ENCODE measurements at places on chromosomes 13 and 19.

DNA sequence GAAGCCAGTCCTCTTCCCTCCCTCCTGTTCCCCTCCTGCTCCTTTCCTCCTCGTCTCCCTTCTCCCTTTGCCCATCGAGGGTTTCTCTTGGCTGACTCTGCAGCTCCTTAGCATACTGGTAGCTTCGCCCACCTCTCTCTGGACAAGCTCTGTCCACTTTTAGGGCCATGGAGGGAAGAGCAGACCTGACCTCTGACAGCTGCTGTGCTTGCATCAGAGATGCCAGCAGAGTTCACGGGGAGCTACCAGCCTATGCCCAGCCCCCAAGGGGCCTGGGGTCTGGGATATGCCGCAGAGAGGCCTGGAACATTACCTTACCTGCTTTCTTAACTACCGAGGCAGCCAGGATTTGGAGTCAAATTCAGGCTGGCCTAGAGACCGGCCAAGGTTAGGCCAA lies 19.7 kb downstream of the LYL1 start:
- DNase-seq: no peak

GRCh38 chr19:33201886-33202545 lies 7.9 kb downstream of the LRP3 start:
- DNase-seq: no peak

DNA sequence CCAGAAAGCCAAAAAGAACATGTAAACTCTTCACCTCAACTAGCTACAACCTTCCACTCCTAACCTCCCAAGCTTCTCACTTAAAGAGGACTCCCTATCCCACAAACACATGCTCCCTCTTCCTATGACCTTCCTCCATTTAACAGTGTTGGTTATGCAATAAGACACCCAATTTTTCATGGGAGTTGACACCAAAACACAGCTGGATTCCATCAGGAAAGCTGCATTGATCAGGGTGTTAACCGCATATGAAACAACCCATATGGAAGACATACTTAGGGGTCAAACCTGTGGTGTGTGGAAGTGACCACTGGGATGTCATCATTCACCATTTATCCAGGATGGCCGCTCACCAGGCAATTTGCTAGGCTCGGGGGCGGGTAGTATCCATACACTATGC lies 21.9 kb downstream of the ZNF473 start:
- no peak for DNase-seq

GRCh38 chr13:71320452-71320851 lies 546.6 kb downstream of the DACH1 start:
- peak; percentile 67 for DNase-seq

DNA sequence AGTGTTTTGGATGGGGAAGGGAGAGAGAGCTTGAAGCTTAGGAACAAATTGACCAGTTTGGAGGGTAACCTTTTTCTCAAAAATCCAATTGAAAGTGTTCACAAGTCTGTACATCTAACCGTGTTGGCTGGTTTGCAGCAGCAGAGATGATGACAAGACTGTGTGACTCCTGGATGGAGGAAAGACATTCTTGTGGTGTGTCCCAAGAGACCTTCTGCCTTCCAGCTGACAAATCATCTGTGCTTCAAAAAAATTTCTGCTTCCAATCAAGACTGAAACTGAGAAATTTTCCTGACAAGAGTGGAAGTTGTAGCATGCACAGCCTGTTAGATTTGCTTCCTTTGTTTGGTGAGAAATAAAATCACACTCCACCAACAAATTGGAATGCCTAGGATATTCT lies 56.2 kb downstream of the LACC1 start:
- no peak for DNase-seq

- no peak for DNase-seq
Measured at GRCh38 chr13:78632996-78633395, 26.0 kb downstream of the OBI1 start.

- no peak for DNase-seq
Measured at GRCh38 chr19:44587963-44588770, 25.2 kb upstream of the IGSF23 start.

DNA sequence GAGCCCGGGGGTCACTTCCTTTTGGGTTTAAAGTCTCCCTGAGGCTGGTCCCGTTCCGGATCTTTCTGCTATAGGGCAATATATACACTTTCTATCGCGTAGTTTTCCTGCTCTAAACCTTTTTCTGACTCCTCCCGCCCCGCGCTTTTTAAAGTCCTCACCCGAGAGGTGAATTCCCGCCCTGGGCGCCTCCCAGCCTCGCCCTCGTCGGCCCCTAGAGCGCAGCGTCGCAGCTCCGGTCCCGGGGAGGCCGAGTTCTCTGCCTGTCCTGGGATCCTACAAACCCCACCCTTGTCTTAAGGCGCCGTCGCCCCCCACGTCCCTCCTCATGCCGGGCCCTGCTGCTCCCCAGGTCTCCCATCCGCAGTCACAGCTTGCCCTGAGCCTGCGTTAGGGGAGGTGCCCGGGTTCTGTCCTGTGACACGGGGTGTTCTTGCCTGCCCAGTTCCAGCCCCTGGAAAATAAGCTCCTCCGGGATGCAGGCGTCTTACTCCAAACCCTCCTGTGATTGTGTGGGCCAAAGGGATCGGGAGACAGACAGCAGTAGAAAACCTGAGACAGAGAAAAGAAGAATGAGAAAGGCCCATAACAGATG lies 491 bp downstream of the ZNF525 start:
- DNase-seq: no peak

GRCh38 chr19:49502866-49503581 lies 6.8 kb downstream of the RPS11 start:
- peak; percentile 75 for DNase-seq

GRCh38 chr13:87120476-87120875 lies 550.7 kb upstream of the SLITRK5 start:
- DNase-seq: no peak

GRCh38 chr19:15442142-15442920 lies 7.4 kb downstream of the WIZ start:
- no peak for DNase-seq

DNA sequence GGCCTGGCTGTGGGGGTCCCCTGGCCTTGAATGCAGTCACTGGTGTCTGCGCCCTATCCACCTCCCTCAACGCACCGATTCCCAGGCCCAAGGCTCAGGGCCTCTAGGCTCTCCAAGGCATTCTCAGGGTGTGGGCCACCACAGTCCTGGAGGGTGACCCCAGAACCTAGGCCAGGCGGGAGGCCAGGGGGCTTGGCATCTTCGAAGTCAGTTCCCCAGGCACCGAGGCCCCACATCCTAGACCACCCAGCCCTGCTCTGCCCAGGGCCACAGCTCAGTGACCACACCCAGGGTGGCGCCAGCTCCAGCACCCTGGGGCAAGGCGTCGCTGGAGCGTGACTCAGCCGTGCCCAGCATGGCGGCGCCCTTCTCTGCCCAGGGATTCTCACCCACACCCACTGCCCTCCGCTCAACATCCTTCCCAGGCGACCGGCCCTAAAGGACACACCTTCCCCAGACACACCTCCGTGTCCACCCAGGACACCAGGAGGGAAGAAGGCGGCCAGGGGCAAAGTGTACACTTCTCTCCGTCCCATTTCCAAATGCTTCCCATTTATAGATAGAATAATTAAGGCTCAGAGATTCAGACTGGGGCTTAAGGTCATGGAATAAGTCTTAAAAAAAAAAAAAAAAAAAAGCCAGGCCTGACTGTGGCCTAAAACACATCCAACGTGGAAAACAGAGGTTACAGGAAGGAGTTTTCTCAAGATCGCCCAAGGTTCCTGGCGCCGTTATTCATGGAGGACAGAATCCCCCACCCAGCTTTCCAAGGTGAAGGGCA lies 36.4 kb upstream of the NANOS3 start:
- no peak for DNase-seq

DNA sequence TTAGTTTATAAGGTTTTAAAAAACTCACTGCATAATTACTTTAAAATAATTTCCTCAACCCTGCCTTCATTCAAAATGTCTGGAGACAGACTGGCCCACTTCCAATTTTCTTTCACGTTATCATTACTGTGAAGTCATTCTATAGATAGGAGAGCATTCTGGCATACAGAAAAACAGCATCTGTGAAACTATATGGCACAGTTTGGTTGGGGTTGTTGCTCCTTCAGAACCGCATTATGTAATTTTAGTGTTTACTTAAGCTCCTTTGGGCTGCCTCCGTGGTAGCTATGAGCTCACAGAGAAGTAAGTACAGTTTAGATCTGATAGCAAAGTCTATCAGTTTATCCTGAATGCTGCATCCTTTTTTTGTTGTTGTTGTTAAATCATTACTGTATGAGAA lies 104.3 kb downstream of the KCNRG start:
- DNase-seq: no peak

DNA sequence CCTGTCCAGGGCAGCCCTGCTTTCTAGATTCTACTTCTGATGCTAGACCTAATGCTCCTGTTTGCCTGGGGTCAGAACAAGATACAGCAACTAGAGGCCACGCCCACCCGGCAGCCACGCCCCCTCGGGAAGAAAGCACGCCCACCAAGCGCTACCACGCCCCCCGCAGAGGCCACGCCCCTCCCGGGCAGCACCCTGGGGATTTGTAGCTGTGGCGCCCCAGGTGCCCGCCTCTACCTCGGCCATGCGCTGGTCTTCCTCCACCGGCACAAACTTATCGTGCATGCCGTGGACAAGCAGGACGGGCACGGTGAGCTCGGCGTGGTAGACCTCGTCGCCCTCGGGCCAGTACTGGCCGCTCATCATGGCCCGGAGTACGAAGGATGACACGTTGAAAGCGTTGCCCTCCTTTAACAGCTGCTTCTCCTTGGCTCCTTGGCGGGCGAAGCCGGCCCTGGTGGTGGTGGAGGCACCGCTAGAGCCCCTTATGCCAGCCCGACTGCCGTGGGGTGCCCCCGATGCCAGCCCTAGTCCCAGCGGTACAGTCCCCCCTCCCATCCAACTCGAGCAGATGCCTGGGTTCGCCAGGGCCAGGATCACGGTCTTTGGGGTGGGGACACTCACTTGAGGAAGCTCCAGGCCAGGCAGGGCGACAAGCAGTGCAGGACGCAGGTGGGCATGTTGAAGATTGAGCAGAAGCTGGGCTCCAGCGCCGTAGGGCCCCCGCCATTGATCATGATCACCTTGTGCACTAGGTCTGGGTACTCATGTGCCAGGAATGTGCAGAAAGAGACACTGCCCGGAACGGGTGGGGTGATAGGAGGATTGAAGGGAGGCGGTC lies 9.0 kb downstream of the ABHD8 start:
- peak; percentile 49 for DNase-seq

GRCh38 chr13:90552702-90553101 lies 794.8 kb upstream of the MIR17HG start:
- no peak for DNase-seq

DNA sequence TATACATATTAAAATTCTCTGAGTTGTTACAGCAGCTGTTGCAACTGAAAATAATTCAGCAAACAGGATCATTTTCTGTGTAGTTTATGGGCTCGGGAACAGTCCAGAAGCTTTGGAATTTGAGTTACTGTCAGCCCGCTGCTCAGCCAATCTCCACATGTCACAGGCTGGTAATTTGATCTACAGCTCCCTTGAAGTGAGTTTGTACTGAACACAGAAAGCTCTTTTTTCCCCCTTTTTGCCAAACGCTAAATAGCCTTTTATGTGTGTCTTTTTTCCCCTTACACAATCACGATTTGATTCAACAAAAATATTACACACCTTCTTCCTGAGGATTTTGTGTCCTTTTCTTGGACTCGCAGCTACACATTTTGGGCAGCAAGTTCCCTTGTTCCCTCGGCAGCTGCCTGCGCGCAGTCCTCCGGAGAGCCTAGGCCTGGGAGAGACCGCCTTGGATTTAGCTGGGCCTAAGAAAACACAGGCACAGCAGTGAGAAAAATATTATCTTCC lies 371.4 kb downstream of the KCNRG start:
- no peak for DNase-seq

DNA sequence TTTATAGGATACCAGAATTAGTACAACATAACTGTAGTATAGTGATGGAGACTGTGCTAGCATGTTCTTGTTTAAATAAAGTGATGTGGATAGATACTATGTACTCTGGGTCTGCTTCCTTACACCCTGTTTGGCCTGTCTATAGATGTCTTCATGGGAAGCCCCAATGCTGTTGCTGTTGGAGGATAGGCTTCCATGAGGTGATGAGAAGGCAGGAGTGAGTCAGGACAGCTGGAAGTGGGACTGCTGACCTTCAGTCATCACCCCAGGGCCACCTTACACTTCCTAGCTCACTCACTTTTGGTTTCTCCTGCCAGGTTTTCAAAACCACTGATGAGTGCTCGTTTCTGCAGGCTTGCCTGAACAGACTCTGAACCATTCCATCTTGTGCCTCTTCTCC lies 4.2 kb downstream of the KCTD4 start:
- DNase-seq: no peak

DNA sequence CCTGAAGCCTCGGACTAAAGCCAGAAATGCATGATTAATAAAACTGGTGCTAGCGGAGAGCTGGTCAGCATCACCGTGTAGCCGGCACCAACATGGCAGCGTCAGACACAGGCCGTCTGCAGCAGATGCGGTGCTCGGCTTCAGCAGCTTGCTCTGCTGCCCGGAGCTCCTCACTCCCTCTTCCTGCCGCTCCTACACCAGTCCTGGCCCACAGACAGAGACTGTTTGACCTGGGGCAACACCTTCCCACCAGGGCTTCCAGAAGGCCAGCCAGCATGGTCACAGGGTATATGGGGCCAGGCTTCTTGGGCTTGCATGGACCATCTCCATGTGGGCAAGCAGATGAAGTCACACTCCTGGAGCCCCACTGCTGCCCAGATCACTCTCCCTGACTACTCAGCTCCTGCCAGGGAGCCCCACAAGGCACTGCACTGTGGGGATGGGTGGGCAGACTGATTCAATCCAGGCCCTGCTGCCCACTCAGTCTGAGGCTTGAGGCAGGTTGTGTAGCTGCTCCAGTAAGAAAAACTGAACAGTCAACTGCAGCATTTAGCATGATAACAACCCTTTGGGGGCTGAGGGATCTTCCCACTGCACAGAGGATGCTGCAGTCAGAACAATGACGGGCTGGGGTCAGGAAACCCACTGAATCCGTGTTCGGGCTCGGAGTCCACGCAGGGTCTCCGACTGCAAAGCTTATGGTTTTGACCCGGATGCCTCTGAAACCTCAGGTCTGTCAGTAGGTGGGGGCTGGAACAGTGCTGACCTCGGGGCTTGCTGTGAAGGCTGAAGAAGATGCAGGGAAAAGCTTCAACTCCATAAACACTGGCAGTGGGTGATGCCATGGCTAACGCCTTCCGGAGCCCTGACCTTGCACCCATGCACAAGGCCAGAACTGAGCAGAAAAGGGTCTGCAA lies 45.6 kb downstream of the CEBPG start:
- DNase-seq: no peak

DNA sequence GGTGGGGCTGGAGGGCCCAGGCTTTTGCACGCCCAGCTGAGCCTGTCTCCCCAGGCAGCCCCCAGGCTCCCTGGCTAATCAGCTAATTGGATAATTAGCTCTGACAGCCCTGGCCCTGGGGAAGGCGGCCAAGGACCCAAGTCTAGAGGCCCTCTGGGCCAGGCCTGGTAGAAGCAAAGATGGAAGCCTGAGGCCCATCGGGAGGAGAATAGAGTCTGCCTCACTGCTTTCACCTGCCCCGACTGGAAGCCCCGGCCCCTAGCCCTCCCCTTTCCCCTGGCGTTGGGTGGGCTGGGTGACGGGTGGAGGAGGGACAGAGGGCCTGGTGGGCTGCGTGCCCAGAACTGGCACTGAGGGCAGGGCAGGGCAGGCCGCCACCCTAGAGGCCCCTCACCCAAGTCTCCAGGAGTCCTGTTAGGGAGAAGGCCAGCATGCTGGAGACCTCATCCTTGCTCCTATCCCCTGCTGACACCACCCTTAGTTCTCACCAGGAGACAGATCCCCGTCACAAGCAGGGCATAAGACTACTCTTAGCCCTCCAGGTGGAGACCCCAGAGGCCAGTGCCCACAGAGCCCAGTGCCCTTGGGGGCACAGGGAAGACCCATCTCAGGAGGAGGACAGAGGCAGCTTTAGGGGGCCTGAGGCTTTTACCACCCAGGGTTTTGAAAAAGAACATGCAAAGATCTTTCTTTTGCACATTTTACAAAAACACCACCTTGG lies 12.0 kb downstream of the LYL1 start:
- DNase-seq: peak; percentile 85
